Ureter (tissue), 1 donor: ENCODE measurements at places on chromosomes 1 and 21.

DNA sequence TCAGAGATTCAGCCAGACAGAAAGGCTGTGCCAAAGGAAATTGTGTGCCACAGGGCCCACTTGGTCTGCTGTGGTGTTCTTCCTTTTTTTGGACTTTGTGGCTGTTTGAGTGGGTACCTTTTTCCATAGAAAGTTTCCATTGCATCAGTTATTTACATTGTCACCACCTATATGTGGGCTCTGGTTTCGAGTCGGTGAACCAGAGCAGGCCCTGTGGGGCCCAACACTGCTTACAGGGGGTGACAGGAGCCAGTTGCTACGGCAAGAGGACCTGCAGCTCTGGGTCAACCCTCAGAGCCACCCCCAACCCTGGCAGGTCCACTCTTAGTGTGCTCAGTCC is 157.0 kb upstream of the EDN2 start:
- no peak for DNase-seq

DNA sequence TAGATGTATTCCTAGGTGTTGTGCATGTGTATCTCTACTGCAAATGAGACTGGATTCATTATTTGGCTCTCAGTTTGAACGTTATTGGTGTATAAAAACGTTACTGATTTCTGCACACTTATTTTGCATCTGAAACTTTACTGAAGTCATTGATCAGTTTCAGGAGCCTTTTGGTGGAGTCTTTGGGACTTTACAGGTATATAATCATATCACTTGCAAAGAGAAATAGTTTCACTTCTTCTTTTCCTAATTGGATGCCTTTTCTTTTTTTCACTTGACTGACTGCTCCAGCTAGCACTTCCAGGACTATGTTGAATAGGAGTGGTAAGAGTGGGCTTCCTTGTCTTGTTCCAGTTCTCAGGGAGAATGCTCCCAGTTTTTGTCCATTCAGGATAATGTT is 252.2 kb downstream of the SMYD3 start:
- no peak for DNase-seq

GRCh38 chr1:25802915-25803314 is 2.9 kb downstream of the SELENON start:
- DNase-seq: no peak

GRCh38 chr1:168788258-168788657 is 59.3 kb upstream of the DPT start:
- DNase-seq: no peak

GRCh38 chr1:16161717-16162116 is 5.8 kb upstream of the EPHA2 start:
- DNase-seq: no peak

DNA sequence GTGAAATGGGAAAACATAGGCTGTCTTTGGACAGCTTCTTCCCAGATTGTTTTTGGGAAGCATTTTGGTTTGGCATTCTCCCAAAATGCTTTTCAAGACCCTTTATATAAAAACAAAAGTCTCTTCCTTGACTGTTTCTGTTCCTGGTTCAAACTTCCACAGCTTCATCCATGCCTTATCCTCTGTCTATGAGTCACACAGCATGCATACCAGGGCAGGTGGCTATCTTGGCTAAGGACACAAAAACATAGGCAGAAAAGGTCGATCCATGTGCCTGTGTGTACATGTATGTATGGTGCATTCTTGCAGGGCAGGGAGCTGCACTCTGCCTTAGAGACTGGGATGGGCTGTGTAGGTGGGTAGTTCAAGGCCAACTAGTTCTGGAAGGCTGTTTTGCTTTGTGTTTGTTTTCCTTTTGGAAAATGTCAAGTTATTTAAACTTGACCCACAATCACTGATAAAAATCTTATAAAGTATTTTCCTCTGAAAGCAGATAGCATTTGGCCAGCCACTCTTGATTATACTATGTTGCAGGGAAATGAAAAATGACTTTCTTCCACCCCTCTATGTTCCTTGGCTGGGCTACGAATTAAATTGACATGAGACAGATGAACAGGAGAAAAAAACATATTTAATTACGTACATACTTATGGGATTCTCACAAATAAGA is 437.0 kb downstream of the SIPA1L2 start:
- DNase-seq: no peak

DNA sequence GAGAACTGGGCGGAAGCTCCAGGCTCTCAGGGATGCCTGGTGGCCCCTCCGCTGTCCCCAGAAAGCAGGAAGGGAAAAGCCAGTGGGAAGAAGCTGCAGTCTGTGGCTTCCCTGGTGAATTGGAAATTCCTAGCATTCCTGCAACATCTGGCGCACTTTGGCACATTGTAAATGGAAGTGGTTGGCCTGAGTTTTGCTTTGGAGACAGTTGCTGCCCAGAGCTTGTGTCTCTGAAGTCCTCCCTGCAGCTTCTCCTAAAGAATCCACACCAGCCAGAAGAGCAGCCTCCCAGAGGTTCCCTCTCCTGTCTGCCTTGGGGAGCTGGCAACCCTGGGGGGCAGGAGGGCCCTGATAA is 48.2 kb downstream of the ARHGEF10L start:
- DNase-seq: no peak
